Stimulated activated CD8-positive, alpha-beta memory T cell treated with anti-CD3 and anti-CD28 coated beads, Interleukin-2, amount 100 ng/mL, for 48 hours (primary cell): ENCODE measurements at places on chromosomes 2 and 18.

GRCh38 chr2:128596396-128597120 lies 277.9 kb upstream of the HS6ST1 start:
- DNase-seq = no peak

- no peak for DNase-seq
Observed at GRCh38 chr2:43051338-43051737, 175.1 kb downstream of the ZFP36L2 start.

GRCh38 chr2:134818321-134818720 lies 20.1 kb upstream of the ACMSD start:
- no peak for DNase-seq

- no peak for DNase-seq
Observed at GRCh38 chr2:167017021-167017420, 128.7 kb downstream of the XIRP2 start.

GRCh38 chr18:35407871-35408481 lies 30.8 kb upstream of the ZNF396 start:
- no peak for DNase-seq

- no peak for DNase-seq
Observed at GRCh38 chr18:73707035-73707434, 440.6 kb downstream of the FBXO15 start.

DNA sequence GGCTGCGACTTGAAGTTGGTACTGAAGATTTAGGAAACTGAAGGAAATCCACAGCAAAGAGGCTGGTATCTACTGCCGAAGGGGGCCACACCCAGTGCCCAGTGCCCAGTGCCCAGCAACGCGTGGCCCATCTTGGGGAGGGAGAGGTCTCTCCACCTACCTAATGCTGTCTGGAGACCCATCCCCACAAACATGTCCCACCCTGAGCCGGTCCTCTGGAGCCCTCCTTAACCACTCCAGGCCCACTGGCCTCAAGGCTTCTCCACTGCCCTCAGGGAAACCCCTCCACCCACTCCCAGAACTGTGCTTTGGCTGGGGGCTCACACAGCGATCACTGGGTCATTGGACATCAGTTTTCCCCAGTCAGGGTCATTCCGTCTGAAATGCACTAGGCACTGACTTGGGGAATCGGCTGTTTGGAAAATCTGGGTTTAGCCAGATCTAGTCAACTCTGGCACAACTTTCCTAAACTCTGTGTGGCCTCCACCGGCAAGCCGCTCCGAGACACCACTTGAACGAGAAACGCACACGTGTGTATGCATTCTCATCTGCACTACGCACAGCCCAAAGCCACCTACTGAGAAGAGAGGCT lies 20.1 kb downstream of the GPR55 start:
- DNase-seq = no peak
